Central memory CD8-positive, alpha-beta T cell (primary cell): ENCODE measurements at places on chromosomes 4 and X.

- DNase-seq, result no peak
Observed at GRCh38 chr4:1413204-1413663, 7.0 kb upstream of the NKX1-1 start.

GRCh38 chrX:140733766-140734342 is 24.3 kb downstream of the LINC00632 start:
- DNase-seq, result no peak

DNA sequence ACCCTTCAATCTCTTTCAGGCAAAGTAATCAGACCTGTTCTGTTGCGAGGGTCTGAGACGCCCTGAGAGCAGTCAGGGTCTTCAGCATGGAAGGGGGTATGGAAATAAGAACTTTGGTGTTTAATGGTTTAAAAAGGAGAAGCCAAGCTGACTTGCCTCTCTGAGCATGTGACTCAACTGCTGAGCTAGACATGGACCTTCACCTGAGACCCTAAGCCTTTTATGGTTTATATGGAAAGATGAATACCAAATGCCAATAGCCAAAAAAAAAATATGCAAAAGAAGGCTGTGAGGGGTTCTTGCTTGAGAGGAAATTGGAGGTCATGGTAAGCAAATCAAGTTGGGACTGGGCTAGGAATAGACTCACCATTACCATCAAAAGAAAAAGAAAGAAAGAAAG is 30.6 kb downstream of the CHRNA9 start:
- no peak for DNase-seq

DNA sequence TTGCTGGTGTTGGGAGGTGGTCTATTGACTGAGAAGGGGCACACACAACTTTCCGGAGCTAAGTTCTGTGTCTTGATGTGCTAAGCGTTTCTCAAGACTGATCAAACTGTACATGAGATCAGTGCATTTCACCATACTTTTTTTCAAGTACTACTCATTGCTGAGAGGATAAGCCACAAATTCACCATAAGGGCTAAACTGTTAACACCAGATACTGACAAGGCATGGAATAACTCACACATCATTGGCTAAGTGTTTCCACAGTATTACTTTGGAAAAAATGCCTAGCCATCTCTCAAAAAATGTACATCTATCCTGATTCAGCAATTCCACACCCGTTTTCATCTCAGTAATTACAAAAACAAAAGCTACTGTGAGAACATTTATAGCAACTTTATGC is 13.0 kb downstream of the RBMX start:
- no peak for DNase-seq

DNA sequence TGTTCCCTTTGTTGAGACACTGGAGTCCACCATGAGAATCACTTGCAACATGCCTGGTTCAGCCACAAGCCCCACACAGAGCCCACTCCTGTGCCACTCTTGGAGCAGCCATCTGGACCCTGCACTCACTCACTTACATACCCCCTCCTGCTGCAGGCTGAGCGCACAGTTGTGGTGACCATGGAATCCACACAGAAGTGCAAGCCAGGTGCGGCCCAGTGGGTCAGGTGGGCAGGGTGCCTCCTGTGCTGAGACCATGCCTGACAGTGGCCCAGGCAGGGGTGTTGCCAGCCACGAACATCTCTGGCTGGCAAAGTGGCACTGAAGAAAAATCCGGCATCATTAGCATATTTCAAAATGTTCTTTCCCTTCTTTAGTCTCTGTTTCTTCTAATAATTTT is 17.4 kb upstream of the CXorf51A start:
- DNase-seq, result no peak

DNA sequence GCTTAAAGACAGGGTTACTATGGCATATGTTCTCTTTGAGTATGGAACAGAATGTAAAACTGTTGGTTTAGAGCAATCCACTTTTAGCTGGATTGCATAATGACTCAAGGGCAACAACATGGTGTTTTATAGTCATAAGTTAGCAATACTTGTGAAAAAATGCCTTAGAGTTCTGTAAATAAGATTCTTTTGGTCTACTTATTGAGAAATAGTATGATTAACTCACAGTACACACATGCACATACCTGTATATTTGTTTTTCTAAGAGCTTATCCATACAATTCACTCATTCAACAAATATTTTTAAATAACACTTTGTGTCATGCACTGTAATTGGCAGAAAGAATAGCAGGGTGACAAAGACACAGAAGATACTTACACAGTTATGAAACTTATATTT is 1415.5 kb downstream of the PCDH7 start:
- DNase-seq, result no peak

GRCh38 chr4:13478131-13478530 is 6.0 kb downstream of the RAB28 start:
- DNase-seq, result no peak

- no peak for DNase-seq
Observed at GRCh38 chr4:7805533-7806337, 133.9 kb downstream of the AFAP1 start.

DNA sequence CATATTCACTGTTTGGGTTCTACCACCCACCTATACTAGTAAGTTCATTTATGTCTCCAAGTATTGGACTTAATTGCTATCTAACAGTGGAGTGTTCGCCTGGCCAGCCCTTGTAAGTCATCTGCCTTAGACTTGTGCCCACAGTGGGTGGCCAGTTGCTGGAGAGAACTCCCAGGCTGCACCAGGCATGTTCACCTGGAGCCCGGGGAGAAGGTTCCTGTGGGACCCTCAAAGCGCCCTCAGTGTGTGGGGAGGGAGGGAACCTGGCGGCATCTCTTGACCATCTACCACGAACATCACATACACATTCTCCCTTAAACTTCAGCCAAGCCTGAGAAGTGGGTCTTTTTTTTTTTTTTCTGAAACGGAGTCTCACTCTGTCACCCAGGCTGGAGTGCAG is 138.1 kb downstream of the CPZ start:
- DNase-seq, result peak; percentile 0

DNA sequence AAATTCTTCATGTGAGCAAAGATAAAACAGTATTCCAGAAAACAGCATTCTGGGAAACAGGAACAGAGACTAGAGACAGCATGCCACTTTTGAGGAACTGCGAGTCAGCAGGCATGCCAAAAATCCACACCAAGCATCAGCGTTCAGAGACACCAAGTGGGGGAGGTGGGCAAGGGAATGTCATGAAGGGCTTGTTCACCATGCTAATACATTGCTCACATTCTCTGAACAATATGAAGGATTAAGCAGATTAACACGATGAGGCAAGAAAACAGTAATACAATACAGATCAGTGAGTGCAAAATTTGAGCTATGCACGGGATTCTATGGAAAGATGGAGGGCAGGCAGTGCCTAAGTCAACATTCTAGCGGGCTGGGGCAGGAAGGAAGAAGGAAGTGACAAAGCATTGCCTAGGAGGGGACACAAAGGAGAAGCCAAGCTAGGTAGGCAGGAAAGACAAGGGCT is 278.3 kb downstream of the FBXW7 start:
- DNase-seq, result no peak

- no peak for DNase-seq
Observed at GRCh38 chr4:95585016-95585695, 36.4 kb upstream of the UNC5C start.

- no peak for DNase-seq
Observed at GRCh38 chr4:55633903-55634302, 2.2 kb downstream of the NMU start.

DNA sequence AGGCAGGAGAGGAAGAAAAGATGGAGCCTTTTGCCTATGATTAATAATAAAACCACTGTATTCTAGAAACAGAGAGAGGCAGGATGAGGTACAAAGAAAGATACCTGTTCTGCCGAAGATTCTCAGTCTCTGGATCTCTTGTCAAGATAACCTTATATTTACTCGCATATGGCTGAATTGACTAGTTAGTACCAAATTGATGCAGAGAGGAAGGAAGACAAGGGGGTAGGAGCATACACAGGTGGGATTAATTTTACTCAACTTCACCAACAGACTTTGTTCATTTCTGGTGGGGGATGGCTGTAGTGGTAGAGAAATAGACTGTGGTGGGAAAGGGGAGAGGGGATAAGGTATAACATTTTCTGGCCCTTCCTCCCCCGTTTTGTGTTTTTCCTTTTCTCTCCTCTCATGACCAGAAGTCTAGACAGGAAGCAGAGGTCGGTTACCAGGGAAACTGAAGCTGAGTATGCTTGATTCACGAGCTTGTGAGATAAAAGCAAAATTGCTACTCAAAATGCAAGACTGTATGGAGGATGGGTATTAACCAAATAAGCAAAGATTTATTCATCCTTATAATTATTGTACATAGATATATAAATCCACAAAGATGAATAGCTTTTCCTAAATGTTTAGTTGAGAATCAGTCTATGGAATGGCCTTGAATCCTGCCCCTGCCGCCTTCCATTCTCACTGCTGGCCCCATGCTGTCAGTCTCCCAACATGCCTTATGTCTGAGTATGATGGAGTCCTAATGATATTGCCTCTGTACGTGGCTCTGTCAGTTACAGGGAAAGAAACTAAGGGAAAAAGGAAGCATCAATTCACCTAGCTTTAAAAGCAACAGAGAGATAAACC is 17.8 kb upstream of the PAGE2B start:
- DNase-seq, result peak; percentile 15

GRCh38 chr4:6196324-6196723 is 4.0 kb downstream of the JAKMIP1 start:
- DNase-seq, result no peak

DNA sequence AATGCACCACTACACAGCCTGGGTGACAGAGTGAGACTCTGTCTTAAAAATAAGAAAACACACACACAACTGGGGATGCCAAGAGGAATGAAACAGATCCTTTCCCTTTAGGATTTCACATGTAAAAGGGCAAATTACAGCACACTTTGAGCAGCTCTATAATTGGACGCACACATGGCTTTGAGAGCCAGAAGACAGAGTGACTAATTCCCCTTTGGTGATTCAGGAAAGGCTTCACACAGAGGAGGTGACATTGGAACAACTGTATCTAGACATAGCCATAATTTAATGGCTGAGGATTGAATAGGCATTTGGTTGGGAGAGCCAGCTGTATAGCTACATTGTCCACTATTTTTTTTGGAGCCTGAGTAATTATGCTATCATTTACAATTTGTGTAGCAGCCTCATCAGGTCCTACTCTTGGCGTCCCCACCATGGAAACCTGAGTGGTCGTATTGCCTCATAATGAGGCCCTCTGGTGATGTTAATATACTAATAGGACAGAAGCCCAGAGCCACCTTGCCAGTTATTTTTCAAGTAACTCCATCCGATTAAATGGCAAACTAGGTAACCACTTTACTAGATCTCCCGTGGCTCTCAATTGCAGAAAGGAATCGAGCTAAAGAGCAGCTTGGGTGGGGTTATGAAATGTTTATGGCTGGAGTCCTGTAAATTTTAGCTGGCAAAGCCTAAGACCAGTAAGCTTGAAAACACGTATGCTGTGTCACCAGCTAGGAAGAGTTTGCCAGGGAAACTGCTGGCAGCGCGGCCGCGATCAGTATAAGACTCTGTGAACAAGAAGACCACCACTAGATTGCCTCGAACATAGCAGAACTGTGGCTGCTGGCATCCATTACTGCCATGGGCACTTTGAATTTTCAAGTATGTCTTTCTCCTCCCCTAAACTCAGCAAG is 8.5 kb upstream of the PPEF1 start:
- DNase-seq, result no peak

- DNase-seq, result no peak
Observed at GRCh38 chr4:95045429-95045828, 287.7 kb downstream of the BMPR1B start.

GRCh38 chr4:153374442-153374841 is 30.0 kb downstream of the MND1 start:
- no peak for DNase-seq

- no peak for DNase-seq
Observed at GRCh38 chrX:20418379-20419150, 151.9 kb upstream of the RPS6KA3 start.

- no peak for DNase-seq
Observed at GRCh38 chrX:120200851-120201250, 42.4 kb downstream of the RHOXF2 start.

DNA sequence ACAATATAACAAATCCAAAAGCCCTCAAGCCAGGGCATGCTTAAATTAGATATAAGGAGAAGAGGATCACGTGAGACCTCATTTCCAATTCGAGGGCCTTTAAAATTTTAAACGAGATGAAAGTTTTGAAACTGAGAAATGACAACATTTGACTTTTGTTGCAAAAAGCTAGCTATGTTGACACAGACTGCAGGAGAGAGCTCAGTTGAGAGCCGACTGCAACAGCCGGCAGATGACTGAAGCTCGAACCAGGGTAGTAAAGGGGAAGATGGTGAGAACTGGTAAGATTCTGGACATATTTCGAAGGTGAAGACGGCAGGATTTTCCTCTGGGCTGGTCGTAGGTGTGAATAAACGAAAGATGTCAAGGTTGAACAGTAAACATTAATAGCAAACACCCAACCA is 773 bp downstream of the PRMT9 start:
- no peak for DNase-seq

DNA sequence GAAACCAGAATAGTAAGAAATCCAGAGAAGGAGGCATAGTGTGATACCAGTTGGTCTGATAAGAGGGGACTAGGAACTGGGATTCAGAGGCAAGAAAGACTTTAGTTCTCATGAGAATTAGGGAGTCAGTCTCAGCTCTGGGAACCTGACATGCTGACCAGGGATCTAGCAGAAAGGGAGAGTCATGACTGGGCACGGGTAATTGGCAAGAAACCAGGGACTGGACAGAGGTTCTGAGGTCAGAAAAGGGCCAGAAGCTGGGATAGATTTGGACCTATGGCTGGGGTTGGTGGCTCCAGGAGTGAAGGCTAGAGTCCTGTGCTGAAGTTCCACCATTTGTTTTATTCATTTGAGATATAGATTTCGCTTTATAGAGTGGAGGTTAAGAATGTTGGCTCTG is 110.2 kb upstream of the C1GALT1C1 start:
- no peak for DNase-seq

DNA sequence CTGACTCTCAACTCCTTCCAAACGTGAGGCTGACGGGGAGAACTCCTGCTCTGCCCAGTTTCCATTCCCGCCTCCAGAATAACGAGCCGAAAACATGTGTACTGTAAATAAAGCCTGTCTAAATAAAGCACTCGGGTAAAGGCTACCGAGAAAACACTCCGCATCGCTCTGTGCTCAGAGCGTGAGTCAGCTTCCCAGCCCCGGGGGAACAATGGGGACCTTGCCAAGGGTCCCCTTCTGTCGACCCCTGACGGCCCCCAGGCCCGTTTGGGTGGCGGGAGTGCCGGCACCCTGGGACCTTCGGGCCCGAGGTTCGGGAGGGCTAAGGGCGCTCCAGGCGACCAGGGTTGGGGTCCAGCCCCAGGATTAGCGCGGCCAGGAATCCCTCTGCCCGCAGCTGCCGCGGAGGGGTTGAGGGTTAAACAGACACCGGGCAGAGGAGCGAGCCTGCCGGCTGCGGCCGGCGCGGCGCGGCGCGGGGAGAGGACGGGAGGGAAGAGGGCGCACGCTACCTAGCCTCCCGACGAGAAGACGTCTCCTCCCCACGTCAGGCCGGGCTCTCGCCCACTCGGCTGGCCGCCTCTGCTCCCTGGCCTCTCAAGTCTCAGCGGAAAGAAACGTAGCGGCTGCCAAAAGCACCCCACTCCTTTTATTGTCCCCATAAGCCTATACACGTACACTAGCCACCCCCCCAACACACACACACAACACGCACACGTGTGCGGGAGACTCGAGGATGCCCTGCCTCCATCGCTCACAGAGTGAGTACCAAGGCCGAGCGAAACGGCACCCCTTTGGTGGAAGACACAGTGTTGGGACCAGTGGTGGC is 85.5 kb downstream of the BCOR start:
- DNase-seq, result no peak
